Stimulated activated CD4-positive, alpha-beta T cell treated with anti-CD3 and anti-CD28 coated beads, Interleukin-2, amount 100 ng/mL, for 48 hours (primary cell): ENCODE measurements at places on chromosomes 6 and 20.

GRCh38 chr20:7090811-7091210, 323.3 kb downstream of the BMP2 start:
- no peak for DNase-seq

GRCh38 chr6:91087908-91088307, 501.0 kb upstream of the MAP3K7 start:
- DNase-seq, result no peak

GRCh38 chr6:149094934-149095351, 222.6 kb upstream of the TAB2 start:
- DNase-seq, result no peak

- no peak for DNase-seq
Observed at GRCh38 chr6:11092668-11093375, 812 bp upstream of the SMIM13 start.

DNA sequence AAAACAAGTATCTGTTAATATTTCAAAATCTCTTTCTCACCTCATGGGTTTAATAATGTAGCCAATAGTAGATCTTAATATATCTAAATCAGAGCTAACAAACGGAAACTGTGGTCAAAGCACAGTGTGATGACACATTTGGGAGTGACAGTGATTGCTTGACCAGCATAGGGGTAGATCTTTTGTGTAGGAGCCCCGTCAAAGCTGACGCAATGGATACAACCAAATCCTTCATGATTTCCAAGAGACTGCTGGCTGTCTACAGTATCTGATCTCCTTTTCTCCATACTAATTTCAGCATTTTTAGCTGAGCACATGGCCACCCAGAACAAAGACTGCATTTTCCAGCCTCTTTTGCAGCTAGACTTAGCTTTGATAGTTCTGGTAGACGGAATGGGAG, 299.3 kb upstream of the ECI2 start:
- no peak for DNase-seq

DNA sequence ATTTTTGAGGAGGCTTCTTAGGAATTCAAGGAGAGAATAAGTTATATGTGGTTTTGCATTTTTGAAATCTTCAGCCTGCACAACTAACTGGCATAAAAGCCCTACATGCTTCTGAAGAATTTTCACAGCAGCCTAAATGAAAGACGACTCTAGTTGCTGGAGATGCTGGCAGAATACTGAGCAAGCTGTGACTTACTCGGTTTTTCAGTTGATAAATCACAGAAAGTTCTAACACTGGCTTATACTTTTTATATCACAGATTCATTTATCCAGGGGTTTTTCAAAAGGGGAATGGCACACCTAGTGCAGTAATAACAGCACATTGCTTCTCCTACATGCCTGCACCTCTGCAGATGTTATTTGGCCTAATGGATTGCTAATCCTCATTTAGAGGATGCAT, 134.6 kb downstream of the IMPG1 start:
- no peak for DNase-seq

- DNase-seq, result no peak
Observed at GRCh38 chr20:19867940-19868371, 109.9 kb downstream of the RIN2 start.

DNA sequence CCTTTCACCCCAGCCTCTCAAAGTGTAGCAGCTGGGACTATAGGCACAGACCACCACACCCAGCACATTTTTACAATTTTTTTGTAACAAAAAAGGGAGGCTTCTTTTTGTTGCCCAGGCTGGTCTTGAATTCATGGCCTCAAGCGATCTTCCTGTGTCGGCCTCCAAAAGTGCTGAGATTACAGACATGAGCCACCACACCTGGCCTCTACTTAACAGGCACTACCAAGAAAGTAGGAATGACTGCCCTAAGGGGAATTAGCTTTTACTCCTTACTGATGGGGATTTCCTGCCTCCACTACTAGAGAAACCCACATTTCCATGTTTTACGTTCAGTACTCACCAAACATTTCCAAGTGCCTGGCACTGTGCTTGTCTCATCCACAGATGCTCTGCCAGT, 109.6 kb downstream of the CARMIL1 start:
- no peak for DNase-seq

DNA sequence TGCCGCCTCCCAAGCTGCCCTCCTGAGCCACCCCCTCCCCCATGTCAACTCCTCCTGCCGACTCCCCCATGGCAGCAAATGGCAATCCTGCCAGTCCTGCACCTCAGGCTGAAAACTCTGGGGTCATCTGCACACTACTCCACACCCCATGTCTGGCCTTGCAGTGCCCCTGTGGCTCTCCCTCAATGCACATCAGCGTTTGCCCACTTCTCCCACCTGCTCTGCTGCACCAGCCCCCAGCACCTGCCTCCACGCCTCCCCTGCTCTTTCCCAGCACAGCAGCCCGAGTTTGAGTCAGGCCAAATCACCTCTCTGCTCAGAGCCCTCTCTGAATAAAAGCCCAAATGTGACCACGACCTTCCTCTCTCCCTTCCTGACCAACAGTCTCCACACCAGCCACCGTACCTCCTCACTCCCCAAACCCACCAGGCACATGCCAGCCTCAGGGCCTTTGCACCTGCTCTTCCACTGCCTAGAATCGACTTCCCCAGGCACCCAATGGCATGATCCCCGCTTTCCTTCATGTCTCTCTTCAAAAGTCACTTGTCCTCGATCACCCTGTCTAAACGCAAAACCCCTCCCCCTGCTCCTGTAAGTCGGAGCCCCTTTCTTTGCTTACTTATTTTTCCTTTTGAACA, 4.3 kb downstream of the PXDC1 start:
- DNase-seq, result no peak

DNA sequence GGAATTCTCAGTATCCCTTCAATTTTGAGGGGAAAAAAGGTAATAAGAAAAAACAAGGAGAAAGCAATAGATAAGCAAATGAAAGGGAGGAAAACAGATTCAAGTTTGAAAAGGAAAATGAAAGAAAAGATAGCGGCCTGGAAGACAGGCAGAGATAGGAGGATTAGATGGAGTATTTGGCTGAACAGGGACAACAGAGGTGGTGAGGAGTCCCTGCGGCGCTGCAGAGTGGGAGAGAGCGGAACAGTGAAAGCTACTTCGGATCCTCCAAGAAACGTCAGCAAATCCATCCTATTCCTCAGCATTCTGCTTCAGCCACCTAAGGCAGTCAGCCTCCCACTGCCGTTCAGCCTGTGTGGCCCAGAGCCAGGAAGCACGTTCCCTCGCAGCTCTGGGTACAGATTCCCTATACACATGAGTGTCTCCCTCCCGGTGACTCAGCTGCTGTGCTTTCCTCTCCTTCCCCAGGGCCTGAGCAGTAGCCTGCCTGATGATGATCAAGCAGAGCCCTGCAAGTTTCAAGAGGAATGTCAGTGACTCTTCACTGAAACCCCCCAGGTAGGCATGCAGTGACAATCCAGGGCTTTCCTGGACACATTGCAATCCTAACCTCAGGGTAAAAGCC, 43.4 kb upstream of the CDYL start:
- no peak for DNase-seq

GRCh38 chr20:34570859-34571306, 12.4 kb downstream of the MAP1LC3A start:
- no peak for DNase-seq

DNA sequence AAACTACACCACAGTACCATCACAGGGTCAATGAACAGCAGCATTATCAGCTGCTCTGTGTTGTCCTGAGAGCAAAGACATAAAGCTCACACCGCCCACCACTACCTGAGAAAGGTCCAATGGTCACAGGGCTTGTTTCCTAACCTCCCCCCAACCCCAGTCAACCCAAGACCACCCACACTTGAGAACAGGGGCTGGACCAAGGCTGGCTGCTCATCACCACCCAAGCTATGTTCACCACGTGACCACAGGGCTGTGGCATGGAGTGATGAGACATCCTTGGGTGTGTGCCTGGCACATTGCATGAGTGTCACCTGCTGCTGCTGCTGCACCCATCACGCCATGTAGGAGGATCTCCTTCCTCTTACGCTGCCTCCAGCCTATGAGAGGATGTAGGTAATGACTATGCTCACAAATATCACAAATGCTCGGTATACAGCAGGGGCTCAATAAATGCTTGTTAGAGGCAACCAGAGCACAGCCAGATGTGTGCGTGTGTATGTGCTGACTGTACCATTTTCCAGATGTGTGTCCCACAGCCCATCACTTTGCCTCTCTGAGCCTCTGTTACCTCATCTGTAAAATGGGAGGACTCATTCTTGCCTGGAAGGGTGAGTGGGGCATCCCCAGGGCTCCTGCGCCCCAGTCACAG, 23.3 kb upstream of the SIRPA start:
- DNase-seq, result no peak

DNA sequence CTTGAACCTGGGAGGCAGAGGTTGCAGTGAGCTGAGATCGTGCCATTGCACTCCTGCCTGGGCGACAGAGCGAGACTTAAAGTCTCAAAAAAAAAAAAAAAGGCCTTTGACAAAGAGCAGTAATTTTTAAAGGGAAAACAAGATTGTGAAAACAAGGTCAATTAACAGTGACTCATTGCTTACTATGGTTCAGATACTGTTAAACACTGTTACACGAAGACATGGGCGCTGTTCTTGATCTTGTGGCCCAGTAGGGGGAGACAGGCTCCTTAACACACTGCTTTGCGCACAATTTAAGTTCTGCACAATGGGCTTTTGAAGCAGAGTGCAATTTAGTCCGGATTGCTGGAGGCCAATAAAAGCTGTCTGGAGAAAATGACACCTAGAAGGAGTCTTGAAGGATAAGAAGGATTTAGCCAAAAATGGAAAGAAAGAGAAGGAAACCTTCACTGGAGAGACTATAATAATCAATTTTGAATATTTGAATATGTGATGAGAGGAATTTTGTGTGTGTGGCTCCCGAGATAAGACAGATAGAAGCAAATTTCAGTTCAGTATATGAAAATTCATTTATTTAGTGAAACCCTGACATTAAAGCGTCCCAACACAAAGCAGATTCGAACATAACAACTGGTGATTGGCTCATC, 6.0 kb upstream of the LATS1 start:
- peak; percentile 21 for DNase-seq

- no peak for DNase-seq
Observed at GRCh38 chr6:50847890-50848594, 29.4 kb downstream of the TFAP2B start.

GRCh38 chr6:79719248-79719960, 88.3 kb downstream of the SH3BGRL2 start:
- DNase-seq, result no peak

DNA sequence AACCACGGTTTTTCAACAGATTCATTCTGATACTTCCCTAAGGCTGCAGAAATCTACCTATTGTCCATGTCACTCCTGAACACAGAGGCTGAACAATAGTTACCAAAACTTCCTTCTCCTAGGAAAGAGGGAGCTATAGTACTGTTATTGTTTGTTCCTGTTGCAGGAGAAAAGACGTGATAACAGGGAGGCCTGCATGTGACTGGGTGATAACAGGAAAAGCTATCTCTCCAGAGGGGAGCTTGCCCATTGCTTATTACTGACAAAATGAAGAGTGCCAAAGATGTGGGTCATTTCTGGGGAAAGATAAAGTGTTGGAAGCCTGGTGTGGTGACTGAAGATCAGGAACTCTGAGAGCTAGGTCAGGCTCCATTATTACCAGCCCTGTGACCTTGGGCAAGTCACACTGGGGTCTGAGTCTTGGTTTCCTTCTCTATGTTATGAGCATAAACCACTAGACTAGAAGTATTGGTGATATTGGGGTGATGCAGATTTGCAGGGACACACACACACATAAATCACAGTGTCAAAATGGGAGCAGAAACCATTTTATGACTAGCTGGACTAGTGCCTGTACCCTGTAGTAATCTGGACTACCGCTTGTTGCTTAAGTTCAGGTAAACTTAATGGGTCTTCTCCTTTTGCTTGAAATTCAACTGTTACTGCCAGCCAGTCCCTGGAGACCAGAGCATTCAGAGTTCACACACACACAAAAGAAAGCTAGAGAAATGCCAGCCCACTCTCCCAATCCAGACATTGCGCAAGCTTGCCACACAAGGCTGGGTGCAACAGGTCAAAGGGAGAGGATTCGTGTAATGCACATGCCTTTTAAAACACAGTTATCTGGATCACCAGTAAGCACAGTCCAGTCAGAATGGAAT, 136.0 kb upstream of the CNR1 start:
- DNase-seq, result no peak

- no peak for DNase-seq
Observed at GRCh38 chr20:17613328-17614175, 43.7 kb downstream of the DSTN start.

GRCh38 chr6:97174471-97174870, 108.5 kb downstream of the MMS22L start:
- DNase-seq, result no peak

GRCh38 chr6:90490030-90490716, 96.7 kb downstream of the MAP3K7 start:
- no peak for DNase-seq

GRCh38 chr6:22142856-22143255, 154.0 kb downstream of the PRL start:
- no peak for DNase-seq

- no peak for DNase-seq
Observed at GRCh38 chr20:3632311-3633004, 30.7 kb downstream of the GFRA4 start.
